Erythroblast (primary cell): ENCODE measurements at places on chromosomes 12 and 14.

- DNase-seq: no peak
Measured at GRCh38 chr12:25493682-25494081, 59.4 kb downstream of the LMNTD1 start.

GRCh38 chr12:14612898-14613445 is 45.3 kb upstream of the PLBD1 start:
- no peak for DNase-seq

GRCh38 chr14:89093083-89093730 is 268.8 kb downstream of the TTC8 start:
- no peak for DNase-seq

GRCh38 chr12:78540606-78541336 is 323.8 kb upstream of the SYT1 start:
- DNase-seq: no peak

- DNase-seq: no peak
Measured at GRCh38 chr12:79206871-79207270, 342.3 kb downstream of the SYT1 start.

GRCh38 chr12:88662093-88662492 is 81.8 kb upstream of the KITLG start:
- DNase-seq: no peak

DNA sequence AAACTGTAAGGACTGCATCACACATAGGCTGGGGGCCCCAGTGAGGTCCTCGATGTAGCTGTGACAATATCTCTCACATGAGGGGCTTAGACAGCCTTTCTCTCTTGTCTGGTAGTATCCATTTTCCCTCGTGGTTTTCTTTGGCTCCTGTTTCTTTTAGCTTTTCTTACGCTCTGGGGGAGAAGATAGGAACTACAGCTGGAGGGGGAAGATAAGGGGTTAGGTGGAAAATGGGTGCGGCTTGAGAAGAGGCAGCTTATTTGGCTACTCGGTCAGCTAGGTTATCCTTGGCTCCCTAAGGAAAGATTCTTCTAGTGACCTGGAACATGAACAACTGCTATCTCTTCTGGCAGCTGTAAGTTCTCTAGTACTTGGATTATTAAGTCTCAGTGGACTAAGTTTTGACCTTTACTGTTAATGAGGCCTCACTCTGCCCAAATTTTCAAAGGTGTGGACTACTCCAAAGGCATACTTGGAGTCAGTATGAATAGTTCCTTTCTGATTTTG is 28.7 kb upstream of the CPNE8 start:
- peak; percentile 86 for DNase-seq

DNA sequence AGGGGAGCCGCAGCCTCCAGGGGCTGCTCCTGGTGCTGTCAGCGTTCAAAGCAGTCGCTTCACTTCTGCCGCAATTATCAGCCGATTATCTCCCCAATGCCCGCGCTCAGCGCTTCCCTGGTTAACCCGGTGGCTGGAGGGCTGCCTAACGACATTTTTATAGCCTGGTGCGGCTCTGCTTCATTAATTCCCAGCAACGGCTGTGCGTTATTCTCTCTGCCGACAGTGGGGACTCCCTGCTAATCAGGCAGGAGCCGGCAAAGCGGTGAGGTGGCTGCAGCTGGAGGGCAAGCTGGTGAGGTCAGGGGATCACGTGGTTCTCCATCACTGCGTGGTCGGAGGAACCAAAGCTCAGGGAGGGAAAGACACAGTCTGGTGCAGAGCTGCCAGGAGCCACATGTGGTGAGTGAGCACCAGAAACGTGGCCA is 62.9 kb downstream of the GLRX5 start:
- peak; percentile 38 for DNase-seq

GRCh38 chr14:82421286-82421685 is 887.6 kb upstream of the SEL1L start:
- DNase-seq: no peak

DNA sequence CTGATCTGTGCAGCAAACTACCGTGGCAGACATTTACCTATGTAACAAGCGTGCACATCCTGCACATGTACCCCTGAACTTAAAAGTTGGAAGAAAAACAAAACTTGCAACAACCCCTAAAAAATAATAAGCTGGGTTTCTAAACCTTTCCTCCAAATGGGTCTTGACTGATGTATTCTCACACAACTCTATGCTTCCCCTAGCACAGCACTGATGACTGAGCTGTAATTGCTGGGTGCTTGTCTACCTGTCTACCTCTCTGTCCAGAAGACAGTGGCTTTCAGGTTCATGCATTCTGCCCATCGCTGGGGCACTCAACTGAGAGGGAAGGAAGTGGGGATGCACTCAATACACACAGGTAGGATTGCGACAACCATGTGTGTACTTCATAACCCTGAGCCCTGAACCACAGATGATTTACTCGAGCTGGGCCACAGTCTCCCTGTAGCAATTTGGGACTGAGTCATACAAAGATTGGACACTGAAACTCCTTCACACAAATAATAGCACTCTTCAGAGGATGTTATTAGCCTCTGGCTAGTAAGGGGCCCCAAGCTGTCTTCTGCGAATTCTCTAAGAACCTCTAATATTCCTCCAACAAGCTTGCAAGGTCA is 44.8 kb upstream of the TMPO start:
- no peak for DNase-seq

- DNase-seq: no peak
Measured at GRCh38 chr12:6026998-6027397, 81.9 kb upstream of the ANO2 start.

GRCh38 chr14:104940526-104941150 is 16.0 kb downstream of the PLD4 start:
- DNase-seq: no peak

GRCh38 chr14:41222581-41222980 is 384.1 kb upstream of the LRFN5 start:
- DNase-seq: no peak

GRCh38 chr12:69026336-69026735 is 93.4 kb upstream of the CPM start:
- no peak for DNase-seq

GRCh38 chr14:95833429-95833828 is 43.2 kb upstream of the TUNAR start:
- DNase-seq: no peak

DNA sequence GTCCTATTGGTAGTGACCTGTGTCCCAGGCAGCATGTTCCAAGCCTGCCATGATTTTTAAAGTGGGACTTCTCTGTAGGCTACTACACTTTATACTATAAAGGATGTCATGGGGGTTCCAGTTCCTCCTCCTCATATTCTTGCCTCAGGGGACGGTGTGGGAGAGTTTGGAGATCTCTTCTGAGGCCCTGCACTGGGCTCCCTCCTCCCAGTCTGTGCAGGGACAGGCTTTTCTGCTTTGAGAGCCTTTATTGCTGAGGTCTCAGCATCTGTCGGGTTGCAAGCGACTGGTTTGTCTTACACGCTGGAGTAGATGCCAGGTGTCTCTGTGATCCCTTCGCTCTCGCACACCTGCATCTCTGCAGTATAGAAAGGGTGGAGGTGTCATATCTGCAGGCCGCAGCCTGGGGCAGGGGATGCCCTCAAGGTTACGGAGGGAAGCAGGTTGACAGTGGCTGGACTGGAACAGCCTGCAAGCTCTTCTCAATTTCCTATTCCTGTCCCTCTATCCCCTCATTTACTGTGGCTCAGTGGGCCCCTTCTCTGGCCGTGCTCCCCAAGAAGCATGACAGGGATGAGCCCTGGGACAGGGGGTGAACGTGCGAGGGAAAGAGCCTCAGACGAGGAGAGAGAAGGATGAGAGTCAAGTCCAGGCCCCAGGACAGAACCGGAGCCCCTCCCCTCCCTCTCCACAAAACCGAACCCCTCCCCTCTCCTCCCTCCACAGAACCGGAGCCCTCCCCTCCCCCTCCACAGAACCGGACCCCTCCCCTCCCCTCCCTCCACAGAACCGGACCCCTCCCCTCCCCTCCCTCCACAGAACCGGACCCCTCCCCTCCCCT is 51.3 kb downstream of the SLC6A12 start:
- peak; percentile 48 for DNase-seq

DNA sequence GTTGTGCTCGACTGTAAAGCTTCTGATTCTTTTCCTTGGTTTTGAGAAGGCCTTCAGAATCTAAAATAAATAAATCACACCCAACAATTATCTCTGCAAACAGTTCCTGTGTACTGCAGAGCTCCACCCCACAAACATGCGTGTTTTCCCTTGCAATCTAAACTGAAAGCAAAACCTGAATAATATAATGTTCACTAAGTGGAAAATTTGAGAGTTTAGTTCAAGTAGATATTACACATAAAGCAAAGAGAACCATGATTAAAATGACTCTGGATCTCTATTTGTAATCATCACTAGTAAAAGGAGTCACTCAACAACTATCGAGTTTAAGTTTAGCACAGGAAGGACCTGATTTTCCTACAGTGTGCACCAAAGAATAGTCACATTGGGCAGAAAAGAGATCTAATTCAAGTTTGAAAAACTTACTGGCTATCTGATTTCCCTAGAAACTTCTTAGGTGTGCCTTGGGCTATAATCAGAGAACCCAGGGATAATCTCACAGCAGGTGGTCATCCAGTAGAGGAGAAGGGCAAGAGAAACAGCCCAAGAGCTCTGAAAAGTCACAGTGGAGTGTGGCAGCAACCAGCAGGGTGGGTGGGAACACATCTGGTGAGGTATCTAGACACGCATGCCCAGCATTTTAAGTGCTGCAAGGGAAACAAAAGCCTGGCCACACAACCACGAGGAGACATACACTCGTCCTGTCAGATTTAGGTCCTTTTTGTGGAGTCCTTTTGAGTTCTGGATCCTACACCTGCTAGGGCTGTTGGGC is 25.4 kb downstream of the ATG14 start:
- peak; percentile 78 for DNase-seq

- no peak for DNase-seq
Measured at GRCh38 chr12:122067966-122068365, 10.6 kb upstream of the MLXIP start.

GRCh38 chr12:48947727-48948126 is 9.6 kb downstream of the ARF3 start:
- DNase-seq: no peak

GRCh38 chr12:81080431-81080983 is 2.6 kb downstream of the ACSS3 start:
- no peak for DNase-seq

DNA sequence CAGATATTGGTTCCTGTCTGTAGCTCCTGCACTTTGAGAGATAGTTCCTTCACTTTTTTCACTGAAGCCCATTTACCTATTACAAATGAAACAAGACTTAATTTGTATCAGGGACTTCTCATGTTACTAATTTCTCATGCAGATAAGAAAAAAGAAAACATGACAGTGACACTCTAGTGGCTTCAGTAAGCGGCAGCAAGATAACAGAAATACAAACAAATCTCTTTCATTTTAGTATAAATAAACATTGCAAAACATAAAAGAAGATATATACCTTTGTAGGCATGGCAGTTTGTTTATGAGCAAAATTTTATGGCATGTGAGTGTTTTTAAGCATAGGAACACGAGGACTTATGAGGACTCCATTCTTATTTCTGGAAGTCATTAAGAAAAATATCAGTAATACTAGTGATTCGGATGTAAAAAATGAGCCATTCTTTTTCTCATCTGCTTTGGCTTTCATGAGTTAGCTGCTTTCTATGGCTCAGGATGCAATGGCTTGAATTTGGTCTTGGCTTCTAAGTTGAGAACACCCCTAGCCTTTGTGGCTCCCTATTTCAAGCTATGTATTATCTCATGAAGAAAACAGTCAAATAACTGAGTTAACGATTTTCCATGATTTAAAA is 310.1 kb upstream of the RGS6 start:
- no peak for DNase-seq
